ENCODE measurements at places on chromosomes 12 and 14.

- no peak for DNase-seq
These were observed 209.4 kb downstream of the KTN1 start for GRCh38 chr14:55789406-55789805.

- no peak for DNase-seq
These were observed 72.8 kb downstream of the PITPNM2 start for GRCh38 chr12:123078120-123078465.

- no peak for DNase-seq
These were observed 10.5 kb downstream of the SERPINA6 start for GRCh38 chr14:94312481-94313246.

DNA sequence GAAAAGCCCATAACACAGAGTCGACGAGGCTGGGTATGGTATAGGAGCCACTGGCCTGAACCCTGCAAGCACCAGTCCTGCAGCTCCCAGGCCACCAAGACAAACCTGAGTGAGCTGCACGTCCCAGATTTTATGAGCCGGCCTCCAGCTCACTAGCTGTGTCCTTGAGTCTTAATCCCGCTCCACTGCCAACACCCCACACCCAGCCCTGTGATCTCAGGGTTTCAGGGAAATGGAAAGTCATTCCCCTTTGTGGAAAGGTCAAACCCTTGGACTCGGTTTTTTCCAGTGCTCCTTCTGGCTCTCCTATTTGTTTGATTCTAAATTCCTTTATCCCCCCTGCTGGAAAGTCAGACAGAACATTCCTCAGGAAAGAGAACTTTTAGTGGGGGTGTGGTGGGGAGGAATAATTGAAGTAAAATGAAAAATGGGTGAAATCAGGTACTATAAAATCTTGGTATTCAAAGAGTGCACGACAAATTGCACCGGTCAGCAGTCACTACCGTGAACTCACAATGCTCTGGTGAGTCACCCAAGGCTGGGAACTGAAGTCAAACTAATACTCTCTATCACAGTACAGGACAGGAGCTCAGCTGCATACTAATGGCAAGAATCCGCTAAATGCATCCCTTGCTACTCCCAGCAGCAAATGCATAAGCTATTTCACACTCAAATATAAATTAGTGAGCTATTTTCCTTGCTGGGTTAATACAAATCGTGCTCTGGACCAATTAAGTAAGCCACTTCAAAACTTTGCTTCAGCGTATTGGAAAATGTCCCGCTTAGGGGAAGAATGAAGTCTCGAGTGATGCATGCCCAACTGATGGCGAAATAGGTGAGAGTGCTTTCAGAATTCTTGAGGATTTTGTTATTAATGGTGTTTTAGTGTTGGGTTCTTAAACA, 9.0 kb downstream of the PITPNM2 start:
- DNase-seq = peak; percentile 85

DNA sequence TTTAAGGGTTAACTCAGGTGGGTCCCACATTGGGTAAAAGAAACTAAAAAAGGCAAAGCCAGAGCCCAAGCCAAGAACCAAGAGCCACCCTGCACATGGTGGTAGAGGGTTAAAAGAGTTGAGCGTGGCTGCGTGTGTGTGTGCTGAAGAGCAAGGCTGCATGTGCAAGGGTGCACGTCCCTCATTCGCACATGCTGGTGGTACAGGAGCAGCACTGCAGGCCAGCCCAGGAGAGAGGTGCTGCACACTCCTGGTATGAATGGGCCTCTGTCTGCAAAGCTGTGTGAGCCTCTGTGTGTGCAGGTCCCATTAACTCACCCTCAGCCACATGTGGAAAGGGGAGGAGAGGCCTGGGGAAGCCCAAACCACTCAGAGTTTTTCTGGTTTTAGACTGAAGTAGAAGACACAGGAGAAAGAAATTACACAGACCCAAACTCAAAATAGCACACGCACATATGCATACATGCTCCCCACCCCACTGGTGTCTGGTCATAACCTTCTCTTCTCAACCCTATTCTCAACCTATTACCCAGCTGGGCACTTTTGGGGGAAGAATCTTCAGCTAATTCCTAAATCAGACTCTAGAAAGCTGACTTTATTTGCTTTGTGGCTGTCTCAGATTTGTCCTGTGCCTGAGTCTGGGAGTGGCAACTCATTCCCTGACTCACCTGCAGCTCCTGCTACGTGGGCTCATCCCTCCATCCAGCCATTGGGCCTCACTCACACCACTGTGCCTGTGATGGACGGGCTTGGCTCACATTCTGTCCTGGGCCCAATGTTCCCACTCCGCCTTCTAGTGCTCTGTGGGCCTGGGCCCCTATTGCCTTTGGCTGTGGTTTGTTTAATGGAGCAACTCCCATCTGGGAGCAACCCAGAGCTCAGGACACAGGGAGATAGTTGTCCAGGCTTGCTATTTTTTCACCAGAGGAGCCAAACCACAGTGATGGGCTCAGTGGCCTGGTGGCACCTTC, 30.8 kb upstream of the COL2A1 start:
- DNase-seq = no peak

GRCh38 chr14:24818058-24818822, 184.2 kb upstream of the GZMB start:
- DNase-seq = no peak

All from sigmoid colon (tissue), 7 donors.